ENCODE measurements at places on chromosomes 6 and 20.
A peak's percentile ranks its signal among the peaks of the same experiment; 100 is the strongest.

DNA sequence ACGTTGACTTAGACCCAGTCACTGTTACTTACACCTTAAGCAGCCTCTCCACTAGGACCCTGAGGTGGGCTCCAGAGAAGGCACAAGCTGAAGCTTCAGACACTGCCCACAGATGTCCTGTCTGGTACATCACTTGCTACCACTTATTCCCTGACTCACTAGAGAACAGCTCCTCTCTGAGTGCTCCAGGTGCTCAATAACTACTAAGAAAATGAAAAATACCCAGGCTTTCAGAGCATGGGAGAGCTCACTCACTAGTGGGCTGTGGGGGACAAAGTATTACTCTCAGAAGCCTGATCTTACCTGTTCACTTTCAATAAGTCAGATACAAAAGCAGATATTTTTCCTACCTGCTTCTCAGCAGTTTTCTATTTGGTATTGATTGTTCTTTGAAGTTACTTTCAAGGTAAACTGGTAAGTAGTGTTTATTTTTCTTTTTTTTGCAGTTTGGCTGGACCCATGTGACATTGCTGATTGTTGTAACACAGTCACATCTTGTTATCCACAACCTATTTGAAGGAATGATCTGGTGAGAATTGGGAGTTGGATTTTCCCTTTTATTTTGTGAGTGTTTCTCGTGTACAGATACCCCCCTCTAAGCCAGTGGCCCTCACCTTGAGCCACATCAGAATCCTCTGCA is 55.9 kb downstream of the CDS2 start:
- DNase-seq, result no peak

- no peak for DNase-seq
These were observed 869.8 kb upstream of the MAN1A1 start for GRCh38 chr6:120219339-120219738.

- DNase-seq, result peak; percentile 63
These were observed 153.5 kb upstream of the STMND1 start for GRCh38 chr6:16948396-16948795.

DNA sequence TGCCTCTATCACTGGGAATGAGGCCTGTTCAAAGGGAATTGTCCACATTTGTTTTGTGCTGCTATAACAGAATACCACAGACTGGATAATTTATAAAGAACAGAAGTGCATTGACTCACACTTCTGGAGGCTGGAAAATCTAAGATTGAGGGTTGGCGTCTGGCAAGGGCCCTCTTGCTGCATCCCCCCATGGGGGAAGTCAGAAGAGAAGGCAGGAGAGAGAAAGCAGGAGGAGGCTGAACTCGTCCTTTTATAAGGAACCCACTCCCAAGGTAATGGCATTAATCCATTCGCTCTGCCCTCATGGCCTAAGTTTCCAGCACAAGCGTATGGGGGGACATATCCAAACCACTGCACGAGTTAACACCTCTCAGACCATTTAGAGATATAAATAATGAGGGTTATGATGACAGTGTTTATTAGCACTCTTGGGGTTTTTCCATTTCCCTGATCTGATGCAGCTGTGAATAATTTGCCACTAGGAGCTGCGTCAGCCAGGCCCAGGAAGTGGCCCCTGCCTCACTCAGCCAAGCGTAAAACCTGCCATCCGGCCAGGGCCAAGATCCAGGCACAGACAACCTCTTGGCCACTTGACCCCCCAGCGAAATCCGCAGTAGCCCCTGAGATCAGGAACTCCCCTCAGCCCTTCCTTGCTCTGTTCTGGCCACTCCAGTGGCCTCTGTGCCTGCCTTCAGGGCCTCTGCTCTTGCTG is 14.2 kb upstream of the SLCO4A1 start:
- DNase-seq, result peak; percentile 53

- DNase-seq, result no peak
These were observed 1.9 kb downstream of the PLTP start for GRCh38 chr20:45909817-45910669.

DNA sequence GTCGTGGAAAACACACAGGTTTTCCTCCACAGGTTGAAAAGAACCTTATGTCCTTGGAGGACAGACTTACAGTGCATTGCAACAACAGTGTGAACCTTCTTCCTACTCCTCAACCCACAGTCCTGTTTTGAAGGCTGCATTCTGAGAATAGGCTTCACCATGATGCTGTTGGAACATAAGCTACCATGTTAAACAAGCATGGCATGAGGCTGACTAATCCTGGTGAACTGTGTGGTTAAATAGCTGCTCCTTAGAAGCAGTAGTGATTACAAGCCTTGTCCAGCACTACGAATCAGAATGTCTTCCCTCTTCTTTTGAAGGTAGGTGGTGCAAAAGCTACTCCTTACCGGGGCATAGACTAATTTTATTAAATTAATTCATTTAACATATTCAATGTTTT is 368.5 kb upstream of the EPHA7 start:
- DNase-seq, result peak; percentile 78

DNA sequence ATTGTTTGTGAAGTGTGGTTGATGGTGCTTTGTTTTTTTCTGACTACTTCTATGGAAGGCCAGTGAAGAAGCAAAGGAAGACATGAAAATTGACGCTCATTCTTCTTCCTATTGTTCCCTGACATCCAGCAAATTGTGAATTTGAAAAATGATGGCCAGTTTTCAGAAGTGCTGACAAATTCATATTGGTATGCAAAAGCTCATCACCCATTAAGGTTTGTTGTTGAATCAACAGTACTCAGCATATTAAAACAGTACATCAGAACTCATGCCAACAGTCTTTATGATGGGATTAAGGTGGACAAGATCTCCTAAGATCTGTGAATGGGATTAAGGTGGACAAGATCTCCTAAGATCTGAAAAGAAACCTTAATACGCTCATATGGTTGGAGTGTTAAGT is 1.0 kb upstream of the MTG2 start:
- DNase-seq, result no peak

- no peak for DNase-seq
These were observed 414.5 kb upstream of the OPRM1 start for GRCh38 chr6:153624528-153624927.

- no peak for DNase-seq
These were observed 243.5 kb downstream of the GMPR start for GRCh38 chr6:16481697-16482399.

GRCh38 chr20:49647550-49647949 is 66.1 kb downstream of the B4GALT5 start:
- DNase-seq, result no peak

DNA sequence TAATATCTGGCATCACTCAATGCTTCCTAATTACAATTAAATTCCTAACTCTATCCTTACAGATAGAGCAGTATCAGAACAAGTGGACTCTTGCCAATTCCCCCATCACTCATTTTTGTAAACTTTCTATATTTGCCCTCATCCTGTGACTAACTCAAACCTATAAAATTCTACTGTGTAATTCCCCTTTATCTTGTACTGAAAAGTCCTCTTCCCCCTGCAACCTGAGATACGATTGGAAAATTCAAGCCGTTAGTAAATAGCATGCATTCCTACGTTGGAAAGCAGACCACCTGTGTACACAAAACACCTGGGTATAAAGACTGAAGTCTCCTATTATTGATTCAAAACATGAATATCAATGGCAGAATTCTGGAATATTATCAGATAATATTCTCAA is 70.4 kb upstream of the KCNQ5 start:
- DNase-seq, result no peak

GRCh38 chr6:90393232-90393884 is 96.7 kb upstream of the BACH2 start:
- DNase-seq, result peak; percentile 75

- peak; percentile 55 for DNase-seq
These were observed 44.1 kb downstream of the DPPA5 start for GRCh38 chr6:73309785-73310502.

DNA sequence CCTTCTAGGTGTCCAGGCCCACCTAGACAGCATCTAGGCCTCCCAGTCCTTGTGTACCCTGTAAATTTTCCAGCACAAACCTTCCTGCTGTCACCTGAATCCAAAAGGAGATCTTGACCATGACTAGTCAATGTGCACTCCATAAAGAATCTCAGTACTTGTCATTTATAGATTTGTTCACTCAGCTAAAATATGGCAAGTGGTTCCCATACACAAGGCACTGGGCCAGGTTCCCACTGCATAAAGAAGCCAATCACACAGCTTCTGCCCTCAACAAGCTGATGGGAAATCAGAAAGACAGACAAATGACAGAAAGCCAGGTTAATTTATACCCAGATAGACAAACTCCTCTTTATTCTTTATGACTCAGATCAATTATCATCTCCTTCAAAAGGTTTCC is 526.8 kb downstream of the CD83 start:
- DNase-seq, result no peak

- DNase-seq, result no peak
These were observed 54.4 kb upstream of the SIRPG start for GRCh38 chr20:1711826-1712601.

DNA sequence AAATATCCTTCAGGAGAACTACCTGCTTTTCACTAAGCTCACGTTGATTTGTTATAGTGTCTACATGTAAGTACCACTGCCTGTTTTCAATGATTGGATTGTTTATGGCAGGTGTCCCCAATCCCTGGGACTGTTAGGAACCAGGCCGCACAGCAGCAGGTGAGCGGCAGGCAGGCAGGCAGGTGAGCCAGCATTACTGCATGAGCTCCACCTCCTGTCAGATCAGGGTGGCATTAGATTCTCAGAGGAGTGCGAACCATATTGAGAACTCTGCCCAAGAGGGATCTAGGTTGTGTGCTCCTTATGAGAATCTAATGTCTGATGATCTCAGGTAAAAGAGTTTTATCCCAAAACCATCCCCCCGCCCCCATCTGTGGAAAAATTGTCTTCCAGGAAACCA is 303.3 kb downstream of the EYA4 start:
- DNase-seq, result no peak

DNA sequence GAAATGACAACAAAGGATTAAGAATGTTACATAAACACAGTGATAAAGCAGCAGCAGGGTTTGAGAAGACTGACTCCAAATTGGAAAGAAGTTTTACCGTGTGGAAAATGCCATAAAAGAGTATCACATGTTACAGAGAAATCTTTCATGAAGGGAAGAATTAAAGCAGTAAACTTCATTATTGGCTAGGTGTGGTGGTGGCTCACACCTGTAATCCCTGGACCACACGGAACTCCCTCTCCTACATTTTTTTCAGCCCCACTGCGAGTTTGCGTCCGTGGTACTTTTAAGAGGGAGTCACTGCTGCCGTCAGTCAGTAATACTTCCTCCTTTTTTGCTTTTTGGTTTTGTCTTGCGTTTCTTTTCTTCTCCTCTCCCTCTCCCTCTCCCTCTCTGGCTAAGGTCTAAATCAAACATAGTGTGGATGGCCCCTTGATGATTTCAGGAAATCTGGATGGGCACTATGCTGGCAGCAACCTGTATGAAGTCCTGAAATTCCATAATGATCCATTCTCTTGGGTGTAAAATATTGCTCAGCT is 112.3 kb downstream of the MAN1A1 start:
- peak; percentile 11 for DNase-seq

GRCh38 chr6:128138694-128139093 is 237.8 kb upstream of the THEMIS start:
- no peak for DNase-seq

DNA sequence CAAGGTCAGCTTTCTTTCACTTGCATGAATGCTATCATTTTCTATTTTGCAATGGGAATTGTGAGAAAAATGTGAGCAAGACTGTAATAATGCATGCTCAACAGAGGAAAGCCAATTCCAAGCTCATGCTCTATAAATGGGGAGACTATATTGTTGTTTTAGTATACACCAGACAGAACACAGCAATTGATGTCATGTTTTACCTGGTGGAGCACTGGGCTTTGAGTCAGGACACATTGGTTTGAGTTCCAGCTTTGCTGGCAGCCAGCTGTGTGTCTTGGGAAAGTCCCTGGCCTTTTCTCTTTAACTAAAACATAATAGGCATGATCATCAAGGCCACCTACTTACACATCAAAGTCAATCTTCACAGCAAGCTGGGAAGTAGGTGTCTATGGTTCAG is 83.3 kb downstream of the FOXA2 start:
- no peak for DNase-seq

- peak; percentile 66 for DNase-seq
These were observed 77.7 kb downstream of the TMEM170B start for GRCh38 chr6:11615214-11615602.

DNA sequence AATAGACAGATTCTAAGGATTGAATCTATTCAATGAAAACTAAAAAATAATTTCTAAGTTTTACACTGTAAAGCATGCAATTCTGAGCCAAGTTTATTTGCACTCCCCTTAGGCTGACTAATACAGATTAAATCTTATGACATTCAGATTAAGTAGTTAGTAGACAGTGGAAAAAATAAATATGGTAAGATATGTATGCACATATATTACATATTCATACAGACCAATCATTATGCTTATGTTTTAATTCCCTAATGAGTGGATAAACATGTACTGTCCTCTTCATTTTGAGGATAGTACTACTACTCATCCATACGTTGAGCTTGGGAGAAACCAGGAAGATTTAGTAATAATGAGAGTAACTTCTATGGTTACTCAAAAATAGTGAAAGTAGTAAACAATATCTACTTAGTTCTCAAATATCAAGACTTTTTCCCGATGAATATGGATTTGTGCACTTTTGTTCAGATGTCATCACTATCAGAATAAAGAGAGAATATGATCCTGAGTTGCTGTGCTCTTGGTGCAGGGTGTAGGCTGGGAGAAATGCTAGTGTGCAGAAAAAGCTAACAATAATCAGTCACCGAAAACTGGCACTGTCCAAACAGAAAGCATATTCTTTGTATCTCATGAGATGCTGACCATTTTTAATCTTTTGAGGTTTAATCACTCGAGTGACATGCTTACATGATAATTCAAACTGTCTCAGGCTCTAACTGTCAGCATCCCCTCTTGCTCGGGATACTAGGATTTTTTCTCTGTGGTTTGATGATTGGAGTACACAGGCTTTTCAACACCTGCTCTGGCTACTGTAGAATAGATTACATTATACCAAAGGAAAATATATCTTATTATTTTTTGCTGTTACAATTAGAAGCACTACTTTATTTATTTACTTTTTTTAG is 111.6 kb downstream of the EPHA7 start:
- no peak for DNase-seq

DNA sequence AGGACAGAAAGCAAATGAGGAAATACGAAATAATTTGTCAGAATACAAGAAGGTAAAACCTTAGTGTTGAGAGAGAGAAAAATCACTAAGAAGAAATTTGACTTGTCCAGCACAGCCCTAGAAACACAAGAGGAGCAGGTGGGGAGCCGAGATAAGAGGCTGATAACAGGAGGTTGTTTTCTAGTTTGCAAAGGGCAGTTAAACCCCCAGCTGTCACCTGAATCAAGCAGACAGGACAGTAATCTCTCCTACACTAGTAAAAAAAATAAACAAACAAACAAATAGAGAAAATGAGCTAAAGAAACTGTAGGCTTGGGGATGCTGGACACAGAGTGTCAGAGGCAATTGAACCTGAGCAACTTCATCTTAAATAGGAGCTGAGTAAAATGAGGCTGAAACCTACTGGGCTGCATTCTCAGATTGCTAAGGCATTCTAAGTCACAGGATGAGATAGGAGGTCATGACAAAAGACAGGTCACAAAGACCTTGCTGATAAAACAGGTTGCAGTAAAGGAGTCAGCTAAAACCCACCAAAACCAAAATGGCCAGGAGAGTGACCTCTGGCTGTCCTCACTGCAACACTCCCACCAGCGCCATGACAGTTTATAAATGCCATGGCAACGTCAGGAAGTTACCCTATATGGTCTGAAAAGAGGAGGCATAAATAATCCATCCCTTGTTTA is 40.4 kb downstream of the FAM184A start:
- no peak for DNase-seq
